Stimulated activated CD4-positive, alpha-beta T cell treated with anti-CD3 and anti-CD28 coated beads, Interleukin-4, amount 100 ng/mL, for 1 hour (primary cell): ENCODE measurements at places on chromosomes 2 and 18.

DNA sequence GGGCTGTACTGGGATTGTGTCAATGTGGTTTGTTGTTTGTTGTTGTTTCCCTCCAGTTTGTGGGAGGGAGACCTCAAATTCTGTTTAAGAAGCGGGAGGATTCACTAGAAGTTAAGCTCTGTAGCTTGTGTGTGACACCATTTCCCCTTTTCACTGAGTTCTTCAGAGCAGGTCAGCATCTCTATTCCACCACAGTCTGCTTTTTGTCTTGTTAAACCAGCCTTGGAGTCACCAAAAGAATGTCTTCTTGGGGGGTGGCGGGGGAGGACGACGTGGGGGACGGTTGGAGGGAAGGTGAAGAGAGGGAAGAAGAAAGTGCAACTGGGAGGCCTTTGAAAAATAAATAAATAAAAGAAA, 2.3 kb upstream of the BCL11A start:
- DNase-seq, result no peak

GRCh38 chr2:70080610-70081200, 6.6 kb upstream of the PCBP1 start:
- no peak for DNase-seq

DNA sequence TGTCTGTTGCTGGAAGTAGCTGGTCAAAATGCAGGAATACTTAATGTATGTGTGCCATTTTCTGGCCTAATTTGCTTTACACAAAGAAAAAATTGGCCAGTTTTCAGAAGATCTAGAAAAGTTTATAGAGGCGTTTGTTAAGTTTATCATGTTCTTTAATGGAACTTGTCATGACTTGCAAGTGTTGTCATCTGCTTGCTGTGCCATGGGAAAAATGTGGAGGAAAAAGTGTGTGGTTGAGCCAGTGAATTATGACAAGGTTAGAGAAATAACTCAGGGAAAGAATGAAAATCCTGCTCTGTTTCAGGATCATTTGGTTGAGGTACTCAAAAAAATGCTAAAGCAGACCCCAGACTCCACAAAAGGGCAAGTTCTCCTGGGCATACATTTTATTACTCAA, 301.6 kb upstream of the CDH2 start:
- DNase-seq, result no peak

GRCh38 chr2:163436963-163437362, 298.8 kb downstream of the FIGN start:
- no peak for DNase-seq

DNA sequence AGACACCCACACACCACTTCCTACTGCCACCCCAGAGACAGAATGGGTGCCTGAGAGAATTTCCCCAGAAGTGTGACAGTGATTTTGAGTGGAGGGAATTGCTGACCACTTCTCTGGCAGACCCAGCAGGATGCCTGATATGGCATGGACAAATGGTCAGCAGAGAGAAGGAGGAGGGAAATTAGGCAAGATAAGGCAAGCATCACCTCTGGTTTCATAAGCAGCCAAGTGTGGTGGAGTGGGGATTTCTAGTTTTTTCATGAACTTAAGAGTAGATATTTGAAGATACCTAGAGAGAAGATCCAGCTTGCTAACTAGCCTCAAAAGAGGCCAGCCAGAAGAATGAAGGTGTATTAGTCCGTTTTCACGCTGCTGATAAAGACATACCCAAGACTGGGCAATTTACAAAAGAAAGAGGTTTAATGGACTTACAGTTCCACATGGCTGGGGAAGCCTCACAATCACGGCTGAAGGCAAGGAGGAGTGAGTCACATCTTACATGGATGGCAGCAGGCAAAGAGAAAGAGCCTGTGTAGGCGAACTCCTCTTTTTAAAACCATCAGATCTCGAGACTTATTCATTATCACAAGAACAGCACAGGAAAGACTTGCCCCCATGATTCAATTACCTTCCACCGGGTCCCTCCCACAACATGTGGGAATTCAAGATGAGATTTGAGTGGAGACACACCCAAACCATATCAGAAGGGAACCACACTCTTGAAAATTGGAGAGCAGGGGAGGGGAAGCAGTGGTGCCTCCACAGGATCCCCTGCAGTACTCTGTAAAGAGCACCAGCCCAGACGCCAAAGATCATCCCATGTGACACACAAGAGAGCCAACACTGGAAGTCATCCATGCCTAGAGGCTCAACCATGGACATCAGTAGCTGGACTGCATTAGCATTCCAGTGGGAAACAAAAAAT, 64.2 kb downstream of the RBM43 start:
- DNase-seq, result no peak

- no peak for DNase-seq
Observed at GRCh38 chr2:42289222-42289621, 71.8 kb downstream of the COX7A2L start.

DNA sequence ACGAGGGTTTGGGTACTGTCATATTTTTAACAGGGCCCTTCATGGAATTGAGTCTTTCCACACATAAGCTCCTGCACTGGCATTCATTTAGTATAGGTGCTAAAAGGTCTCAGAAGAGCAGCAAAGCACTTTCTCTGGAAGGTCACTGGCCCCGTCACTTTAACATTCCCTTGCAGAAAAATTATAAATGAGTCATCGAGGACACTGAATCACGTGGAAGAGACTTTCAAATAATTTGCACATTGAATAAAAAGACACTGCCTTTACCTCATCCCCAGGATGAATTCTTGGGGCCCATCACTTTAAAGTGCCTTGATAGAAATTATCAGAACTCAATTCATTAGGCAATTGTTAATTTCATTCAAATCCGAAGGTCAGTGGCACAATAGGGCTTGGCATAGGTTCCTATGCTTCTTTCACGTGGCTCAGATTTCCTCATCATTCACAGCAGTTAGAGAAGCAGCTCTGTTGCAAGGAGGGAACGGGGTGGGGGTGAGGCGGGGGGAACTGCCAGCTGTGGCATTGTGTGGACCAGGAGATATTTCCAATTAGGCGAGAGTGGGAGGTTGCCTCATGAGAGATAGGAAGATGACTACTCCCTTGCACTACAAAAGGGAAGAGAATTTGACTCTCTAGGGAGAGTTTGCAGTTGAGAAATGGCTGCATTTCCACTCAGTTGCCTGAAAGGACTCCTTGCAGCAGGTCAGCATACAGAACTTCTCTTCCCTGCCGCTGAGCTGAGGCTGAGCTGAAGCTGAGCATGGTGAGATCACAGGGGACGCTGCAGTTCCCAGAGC, 86.3 kb upstream of the NPAS2 start:
- no peak for DNase-seq
